ENCODE measurements at places on chromosomes 16 and 17.

GRCh38 chr16:73048292-73049080, 558 bp upstream of the ZFHX3 start:
- no peak for DNase-seq

- no peak for DNase-seq
These were observed 38.0 kb downstream of the ABCA6 start for GRCh38 chr17:69103557-69104233.

GRCh38 chr16:3602320-3602653, 9.1 kb downstream of the SLX4 start:
- DNase-seq, result no peak

DNA sequence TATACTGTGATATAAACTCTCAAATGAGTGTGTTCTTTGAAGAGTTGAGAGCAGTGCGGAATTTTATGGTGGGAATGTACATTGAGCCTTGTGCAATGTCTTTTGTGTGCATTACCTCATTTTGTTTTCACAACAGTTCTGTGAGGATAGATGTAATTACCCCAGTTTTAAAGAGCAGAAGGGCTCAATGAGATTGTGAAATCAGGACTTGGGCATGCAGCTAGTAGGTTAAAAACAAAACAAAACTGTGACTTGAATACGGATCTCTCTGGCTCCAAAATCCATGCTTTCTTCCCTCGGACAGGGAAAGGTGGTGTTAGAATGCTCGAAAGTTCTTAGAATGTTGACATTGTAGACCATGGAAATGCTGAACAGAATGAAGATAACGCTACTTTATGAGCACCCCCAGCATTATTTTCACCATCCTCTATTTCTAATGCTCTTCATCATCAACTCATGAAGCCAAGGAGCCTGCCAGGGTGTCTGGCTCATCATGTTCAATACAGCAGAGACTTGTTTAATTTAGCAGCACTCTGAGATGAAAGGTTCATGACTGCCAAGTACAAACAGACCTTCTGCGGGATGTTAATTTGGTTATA, 17.1 kb downstream of the MRTFB start:
- DNase-seq, result no peak

DNA sequence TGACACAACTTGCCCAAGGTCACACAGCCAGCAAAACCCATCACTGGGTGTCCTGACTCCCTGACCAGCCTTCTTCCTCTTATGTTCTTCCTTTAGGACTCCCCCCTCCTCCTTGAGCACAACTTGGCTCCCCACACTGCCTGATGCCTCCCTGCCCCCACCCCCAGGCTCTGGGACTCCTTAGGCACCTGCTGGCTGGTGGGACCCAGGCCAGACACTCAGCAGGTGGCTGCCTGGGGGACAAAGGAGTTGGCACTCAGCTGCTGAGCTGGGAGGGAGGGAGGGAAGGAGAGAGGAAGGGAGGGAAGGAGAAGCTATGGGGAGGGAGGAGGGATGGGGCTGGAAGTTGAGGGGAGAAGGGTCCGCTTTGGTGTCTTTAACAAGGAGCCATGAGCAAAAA, 8.0 kb downstream of the SEZ6 start:
- DNase-seq, result no peak

DNA sequence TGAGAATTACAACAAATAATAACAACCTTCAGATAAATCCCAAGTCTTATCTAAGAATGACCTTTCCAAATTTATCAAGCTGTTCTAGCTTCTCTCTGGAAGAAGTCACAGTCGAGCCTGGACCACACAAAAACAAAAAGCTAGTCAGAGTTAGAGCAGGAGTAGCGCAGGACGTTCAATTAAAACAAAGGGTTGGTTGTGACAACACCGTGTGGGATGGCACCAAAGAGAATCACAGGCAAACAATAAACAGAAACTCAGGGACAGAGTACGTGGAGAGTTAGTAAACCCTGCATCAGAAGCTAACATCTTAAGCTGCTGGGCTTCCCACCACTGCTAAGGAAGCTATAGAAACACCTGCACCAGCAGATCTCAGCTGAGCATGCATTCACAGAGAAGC, 23.8 kb downstream of the ARHGAP17 start:
- DNase-seq, result no peak

- no peak for DNase-seq
These were observed 17.2 kb downstream of the KDM8 start for GRCh38 chr16:27220527-27220926.

DNA sequence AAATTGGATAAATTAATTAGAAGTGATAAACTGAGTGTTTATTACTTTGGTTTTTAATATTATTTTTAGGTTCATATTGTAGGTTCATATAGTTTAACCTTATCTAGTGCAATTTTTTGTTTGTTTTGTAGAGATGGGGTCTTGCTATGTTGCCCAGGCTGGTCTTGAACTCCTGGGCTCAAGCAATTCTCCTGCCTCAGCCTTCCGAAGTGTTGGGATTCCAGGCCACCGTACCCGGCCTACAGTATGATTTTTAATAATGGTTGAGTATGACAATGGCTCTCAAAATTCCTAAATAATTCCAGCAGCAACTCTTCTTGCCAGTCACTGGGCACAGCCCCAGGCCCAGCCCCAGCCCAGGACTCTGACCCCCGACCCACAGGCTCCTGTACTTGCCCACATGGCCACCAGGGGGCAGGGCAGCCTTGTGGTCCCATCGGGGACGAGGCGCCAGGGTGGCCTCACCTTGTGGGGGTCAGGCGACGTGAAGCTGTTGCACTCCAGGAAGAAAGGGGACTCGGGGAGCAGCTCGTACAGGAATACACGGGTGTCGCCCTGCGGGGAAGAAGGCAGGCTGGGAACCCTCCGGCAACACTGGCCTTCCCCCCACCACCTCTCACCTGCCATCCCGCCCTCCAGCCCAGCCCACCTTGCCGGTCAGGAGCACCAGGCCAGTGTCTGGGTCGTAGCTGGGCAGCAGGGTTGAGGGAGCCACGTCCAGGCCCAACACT, 7.9 kb upstream of the PAM16 start:
- no peak for DNase-seq

- DNase-seq, result no peak
These were observed 21.2 kb upstream of the LGALS9 start for GRCh38 chr17:27609611-27610303.

GRCh38 chr17:44120851-44121605, 2.4 kb downstream of the HDAC5 start:
- no peak for DNase-seq

GRCh38 chr17:2825253-2825970, 29.2 kb downstream of the RAP1GAP2 start:
- no peak for DNase-seq

- DNase-seq, result no peak
These were observed 8.4 kb downstream of the CLUH start for GRCh38 chr17:2703181-2703580.

- no peak for DNase-seq
These were observed 15.6 kb upstream of the TRIM25 start for GRCh38 chr17:56929362-56929969.

GRCh38 chr16:86982347-86982596, 334.9 kb downstream of the C16orf95 start:
- no peak for DNase-seq

DNA sequence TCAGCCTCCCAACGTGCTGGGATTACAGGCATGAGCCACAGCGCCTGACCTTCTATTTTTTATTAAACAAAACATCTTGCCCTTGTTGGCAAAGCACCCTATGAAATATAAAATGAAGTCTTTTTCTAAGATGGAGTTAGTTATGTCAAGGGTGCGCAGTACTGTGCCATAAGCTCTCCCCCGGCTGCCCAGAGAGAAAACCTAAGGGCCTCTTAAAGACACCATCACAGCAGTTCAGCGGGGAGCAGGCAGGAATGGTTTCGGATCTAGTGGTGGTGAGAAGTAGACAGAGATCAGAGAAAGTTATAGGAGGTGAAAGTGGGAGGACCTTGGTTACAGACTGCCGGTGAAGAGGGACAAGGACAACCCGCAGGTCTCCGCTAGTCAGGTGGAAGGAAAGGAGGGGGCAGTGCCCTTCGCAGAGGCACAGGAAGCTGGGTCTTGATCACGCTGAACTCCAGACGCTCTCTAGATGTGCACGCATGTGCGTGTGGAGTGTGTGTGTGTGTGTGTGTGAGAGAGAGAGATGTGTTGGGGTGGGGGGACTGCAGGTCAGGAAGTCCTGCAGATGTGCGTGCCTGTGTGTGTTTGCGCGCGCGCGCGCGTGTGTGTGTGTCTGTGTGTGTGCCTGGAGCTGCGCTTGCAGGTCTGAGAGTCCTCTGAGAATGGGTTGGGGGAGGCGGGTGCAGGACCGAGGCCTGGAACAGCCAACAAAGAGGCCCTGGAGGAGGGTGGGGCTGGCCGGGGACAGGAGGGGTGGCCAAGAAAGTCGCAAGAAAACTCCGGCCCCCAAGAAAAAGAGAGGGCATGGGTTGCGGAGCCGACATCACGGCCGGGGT, 748 bp upstream of the CMTM3 start:
- peak; percentile 62 for DNase-seq

GRCh38 chr17:81332914-81333528, 37.9 kb upstream of the SLC38A10 start:
- DNase-seq, result no peak

DNA sequence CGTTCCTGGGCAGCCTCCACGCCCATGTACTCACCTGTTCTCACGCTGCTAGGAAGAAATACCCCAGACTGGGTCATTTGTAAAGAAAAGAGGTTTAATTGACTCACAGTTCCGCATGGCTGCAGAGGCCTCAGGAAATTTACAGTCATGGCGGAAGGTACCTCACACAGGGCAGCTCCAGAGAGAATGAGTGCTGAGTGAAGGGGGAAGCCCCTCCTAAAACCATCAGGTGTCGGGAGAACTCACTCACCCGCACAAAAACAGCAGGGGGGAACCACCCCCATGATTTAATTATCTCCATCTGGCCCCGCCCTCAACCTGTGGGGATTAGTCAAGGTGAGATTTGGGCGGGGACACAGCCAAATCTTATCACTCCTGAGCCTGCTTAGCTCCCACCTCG, 18.2 kb downstream of the RAB40C start:
- no peak for DNase-seq

DNA sequence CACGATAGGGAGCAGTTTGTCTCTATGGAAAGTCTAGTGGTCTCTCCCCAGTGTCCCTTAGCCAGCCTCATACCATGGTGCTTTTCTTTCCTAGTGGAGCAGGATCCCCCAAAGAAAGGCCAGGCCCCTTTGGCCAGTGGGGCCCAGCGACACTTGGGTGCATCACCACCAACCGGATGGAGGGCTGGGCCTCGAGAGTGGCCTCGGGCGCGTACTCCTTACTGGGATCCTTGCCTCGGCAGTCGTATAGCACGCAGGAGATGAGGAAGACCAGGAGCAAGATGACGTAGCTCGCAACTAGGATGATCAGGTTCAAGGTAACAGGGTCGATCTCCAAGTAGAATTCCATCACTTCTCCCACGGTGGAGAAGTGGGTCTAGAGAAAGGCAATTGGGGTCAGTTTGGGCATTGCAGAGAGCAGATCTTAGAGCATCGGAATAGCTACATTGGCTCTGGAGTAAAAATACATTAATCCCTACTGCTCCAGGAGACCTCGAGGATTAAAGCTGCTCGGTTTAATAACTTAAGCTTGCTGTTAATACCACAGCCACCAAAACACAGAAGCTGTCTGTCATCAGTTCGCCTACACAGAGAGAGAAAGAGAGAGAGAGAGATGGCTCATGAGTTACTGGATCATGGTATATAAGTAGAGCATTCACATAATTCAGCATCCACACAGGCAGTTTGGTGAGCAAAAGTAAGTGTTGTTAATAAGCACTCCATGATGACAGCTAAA, at the start of gene SMIM36:
SMIM36 (minus strand) TSS at position 467 of the 736 bp plus-strand sequence.
- DNase-seq, result no peak

DNA sequence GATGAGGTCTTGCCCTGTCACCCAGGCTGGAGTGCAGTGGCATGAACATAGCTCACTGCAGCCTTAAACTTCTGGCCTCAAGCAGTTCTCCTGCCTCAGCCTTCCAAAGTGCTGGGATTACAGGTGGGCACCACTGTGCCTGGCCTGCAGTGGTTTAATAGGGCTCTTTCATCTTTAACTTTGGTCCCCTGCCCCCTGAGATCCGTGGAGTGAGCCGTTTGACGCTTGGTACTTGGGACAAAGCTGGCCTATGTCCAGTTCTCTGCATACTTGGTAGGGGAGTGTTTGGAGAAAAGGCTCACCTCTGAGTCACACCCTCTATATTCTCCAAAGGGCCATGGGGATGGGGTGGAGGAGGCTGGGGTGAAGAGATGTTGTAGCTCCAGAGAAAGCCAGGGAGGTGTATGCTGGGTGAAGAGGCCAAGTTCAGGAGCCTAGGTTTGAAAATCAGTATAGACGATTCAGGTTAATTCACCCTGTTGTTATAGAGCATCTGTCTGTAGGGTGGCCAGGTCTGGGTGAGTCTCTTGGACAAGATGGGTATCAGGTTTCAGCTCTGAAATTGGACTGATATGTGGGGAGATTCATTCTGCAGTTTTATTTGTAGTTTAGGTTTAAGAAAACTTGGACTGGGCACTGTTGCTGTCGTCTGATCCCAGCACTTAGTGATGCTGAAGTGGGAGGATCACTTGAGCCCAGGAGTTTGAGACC, 17.6 kb downstream of the ABCC1 start:
- DNase-seq, result no peak

DNA sequence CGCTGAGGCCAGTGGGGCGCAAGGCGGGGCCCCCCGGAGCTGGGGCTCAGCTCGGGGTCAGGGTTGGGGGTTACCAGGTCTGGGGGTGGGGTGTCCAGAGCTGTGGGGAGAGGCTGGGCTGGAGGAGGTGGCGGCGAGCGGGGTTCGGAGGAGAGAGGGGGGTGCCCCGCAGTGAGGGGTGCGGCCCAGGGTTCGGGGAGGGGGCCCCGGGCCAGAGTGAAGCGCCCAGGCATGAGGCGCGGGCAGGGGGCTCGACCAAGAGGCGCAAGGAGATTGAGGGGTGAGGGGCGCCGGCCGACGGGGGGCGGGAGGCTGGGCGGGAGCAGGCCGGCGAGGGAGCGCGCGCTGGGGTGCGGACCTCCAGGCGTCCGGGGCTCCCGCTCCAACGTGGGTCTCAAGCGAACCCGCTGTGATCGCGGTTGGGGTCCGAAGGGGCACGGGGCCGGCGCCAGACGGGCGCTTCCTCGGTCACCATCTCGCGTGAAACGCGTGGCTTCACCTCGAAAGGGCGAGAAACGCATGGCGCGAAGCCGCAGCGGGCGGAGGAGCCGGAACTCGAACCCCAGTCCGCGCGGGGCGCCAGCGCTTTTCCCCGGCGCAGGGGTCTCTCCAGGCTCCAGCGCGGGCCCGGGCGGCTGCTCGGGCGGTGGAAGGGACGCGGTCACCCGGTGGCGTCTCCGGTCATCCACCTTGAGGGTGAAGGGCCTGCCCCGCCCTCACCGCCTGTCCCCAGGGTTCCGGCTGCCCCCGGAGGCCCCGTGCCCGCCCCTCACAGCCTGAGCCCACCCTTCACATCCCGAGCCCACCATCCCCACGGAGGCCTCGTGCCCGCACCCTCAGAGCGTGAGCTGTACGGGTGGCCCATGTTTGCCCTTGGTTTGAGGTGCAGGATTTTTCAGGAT, 846 bp downstream of the CPNE7 start:
- DNase-seq, result no peak

DNA sequence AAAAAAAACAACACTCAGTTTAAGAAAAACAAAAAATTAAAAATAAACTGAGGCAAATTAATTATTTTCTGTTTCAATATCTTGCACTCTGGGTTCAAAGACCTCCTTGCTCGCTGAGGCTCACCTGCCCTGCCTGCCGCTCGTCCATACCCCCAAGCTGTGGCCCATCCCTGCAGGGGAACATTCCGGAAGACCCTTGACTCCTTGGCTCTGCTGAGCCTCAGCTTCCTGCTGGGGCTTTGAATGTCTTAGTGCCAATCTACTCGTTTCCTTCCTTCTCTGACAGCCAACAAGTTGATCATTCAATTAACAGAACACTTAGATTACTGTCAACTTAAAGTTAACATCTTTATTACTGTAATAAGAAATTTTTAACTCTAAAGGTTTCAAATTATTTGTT, 24.3 kb downstream of the G6PC1 start:
- DNase-seq, result no peak

- DNase-seq, result no peak
These were observed 74.1 kb downstream of the ABCC12 start for GRCh38 chr16:48081656-48082055.
